GM23338 (cell line): ENCODE measurements at places on chromosomes 3 and 15.
A peak's percentile ranks its signal among the peaks of the same experiment; 100 is the strongest.

GRCh38 chr3:20904671-20905070, 718.7 kb upstream of the SGO1 start:
- DNase-seq: peak; percentile 10

- DNase-seq: no peak
These were observed 193.1 kb upstream of the LPP start for GRCh38 chr3:187960820-187961219.

DNA sequence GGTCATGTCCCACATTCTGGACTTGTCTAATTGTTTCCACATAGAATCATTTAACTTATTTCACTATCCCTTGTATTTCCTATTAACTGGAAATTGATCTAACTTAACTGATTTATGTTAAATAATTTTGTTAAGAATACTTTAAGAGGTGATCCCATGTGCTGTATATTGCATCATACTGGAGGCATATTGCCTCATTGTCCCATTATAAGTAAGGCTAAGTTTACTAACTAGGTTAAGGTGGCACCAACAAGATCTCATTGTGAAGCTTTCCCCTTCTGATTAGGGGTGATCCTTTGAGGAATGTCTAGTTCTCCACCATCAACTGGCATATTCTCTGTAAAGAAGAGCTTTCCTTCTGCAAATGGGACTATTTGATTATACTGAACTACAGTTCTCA, 24.4 kb downstream of the MAP1A start:
- DNase-seq: no peak

- no peak for DNase-seq
These were observed 110.1 kb upstream of the GRM7 start for GRCh38 chr3:6750782-6751181.

DNA sequence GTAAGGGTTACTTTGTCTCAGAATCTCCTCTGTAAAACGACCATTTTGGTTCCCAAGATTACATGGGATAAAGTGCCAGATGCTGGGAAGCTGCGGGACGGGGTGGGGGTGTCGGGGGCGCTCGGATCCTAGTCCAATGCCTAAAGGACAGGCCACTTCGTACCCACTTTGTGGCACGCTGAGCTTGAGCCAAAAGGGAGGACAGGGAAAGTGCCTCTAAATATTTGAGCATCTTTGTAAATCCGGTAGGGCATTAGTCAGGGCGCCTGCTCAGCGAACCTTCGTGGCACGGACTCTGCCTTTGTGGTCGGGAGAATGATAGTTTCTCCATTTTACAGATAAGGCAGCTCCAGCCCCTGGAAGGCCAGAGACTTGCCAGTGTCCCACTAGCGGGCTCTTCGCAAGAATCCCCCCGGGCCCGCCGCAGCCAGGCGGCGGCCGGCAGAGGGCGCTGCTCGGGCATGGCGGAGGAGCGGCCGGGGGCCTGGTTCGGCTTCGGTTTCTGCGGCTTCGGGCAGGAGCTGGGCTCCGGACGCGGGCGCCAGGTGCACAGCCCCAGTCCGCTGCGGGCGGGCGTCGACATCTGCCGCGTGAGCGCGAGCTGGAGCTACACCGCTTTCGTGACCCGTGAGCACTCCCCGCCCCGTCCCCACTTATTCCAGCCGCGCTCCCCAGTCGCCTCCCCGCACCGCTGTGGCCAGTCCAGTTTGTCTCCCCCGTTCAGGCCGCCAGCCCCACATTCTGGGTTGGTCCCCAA, 1.8 kb downstream of the RCCD1 start:
- peak; percentile 92 for DNase-seq

GRCh38 chr3:59895972-59896371, 846.1 kb upstream of the CFAP20DC start:
- DNase-seq: no peak

- DNase-seq: no peak
These were observed 228.1 kb downstream of the ADAMTS9 start for GRCh38 chr3:64459711-64460110.

DNA sequence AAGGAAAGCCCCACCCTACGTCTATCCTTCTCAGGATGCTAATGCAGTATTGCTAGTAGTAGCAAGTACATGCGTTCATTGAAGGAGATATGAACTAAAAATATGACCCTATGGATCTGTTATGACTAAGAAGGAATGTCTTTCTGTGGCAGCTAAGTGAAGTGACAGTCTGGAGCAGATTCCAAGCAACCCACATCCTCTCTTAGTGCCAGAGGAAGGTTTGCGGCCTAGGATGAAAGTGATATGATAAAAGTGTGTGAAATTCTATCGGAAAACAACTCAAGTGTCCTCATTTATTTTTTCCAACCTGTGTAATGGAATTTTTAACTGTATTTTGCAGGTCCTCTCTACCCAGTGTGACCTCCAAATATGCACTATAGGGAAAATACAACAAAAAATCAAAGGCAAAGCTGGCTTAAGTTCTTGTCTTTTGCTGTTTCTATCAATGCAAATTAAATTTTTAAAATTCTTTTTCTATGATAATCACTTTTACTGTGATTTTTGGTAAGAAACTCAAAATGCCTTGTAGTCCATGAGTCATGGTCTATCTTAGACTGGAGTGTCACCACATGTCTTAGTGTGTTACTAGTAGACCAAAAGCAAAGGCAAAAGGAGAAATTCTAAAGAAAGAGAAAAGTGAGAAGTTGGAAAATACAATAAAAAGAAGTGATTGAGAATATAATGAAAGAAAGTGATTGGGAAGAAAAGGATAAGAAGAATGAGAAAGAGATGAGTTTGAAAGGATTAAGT, 161.2 kb upstream of the TMCO5A start:
- DNase-seq: no peak

- DNase-seq: no peak
These were observed 12.9 kb upstream of the ALPK3 start for GRCh38 chr15:84804005-84804900.

DNA sequence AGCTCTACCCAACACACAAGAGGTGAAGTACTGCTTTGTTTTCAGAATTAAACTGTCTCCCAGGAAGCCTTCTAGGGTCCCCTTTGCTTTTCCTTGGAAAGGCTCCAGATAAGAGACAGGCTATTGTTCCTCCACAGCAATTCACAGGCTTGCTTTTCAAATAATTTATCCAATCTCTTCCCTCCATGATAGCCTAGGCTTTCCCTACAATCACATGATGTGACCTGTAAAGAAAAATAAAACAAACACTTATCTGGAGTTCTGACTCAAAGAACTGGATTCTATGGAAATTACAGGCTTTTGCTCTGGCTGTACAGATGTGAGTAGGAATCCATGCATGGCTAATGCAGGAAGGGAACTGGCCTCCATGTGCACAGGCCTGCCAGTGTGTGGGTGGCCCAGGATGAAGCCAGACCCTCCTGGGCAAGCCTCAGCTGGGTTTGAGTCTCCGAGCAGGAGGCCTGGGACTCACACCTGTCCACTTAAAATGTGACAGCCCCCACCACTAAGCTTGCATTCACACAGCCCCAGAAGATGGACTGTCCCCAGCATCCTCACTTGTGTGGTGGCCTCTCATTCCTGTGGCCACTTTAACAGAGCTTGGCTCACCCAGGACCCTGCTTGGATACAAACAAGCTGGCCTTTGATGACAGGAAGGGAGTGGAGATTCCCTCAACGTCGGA, 75.8 kb upstream of the LEKR1 start:
- DNase-seq: no peak

DNA sequence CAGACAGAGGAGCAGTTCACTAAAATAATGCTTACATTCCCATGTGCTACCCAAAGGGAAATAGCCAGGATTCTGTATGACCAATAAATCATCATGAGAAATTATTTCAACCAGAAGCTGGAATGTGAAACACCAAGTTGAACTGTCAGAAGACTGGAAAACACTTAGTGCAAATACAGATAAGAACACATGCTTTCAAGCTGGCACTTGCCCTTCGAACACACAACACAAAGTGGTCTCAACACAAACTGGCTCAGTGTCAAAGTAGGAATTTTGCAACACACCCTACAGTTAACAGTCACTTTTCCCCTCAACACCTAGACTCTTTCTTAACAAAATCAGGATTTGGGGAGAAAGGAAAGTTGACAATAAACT, 1.3 kb downstream of the FSD2 start:
- no peak for DNase-seq

GRCh38 chr15:66101715-66102395, 151.7 kb downstream of the MEGF11 start:
- peak; percentile 48 for DNase-seq

DNA sequence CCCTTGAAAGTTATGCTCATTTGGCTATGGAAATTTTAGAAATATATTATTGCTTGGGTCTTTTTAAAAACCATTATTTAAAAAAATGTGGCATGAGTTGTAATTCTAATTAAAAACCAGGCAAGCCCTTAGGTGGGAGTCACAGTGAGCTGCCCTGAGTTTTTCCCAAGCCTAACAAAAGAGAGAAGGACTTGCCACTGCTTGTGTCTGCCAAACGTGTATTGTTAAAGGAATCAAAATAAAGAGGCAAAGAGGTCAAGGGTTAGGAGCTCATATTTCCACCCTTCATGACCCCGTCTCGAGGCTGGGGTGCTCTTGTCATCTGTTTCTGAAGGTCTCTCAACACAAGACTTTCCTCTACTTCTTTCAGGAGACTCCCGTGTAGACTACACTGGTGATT, 321.1 kb downstream of the ZIC1 start:
- DNase-seq: peak; percentile 6

GRCh38 chr15:38859574-38859973, 295.0 kb upstream of the RASGRP1 start:
- no peak for DNase-seq

GRCh38 chr3:123593381-123593780, 8.5 kb upstream of the HACD2 start:
- DNase-seq: no peak

- no peak for DNase-seq
These were observed 29.5 kb downstream of the CFAP100 start for GRCh38 chr3:126424039-126424717.

- no peak for DNase-seq
These were observed 423 bp downstream of the TKT start for GRCh38 chr3:53255423-53255774.

DNA sequence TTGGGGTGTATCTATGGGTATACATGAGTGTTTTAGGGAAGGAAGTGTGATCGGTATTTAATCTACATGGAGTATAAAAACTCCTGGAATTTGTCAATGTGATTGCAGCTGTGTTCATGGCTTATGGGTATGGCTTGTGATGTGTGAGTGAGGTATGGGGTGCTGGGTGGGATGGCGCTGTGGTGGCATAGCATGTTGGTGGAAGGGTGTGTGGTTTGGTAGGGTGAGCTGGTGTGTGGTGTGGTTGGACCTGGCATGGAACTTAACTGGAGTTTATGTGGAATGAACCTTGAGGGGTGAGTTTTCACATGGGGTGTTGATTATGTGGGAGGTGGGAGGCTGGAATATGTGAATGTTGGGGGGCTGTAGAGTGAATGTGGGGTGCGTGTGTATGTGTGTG, 492 bp upstream of the MOBP start:
- no peak for DNase-seq

DNA sequence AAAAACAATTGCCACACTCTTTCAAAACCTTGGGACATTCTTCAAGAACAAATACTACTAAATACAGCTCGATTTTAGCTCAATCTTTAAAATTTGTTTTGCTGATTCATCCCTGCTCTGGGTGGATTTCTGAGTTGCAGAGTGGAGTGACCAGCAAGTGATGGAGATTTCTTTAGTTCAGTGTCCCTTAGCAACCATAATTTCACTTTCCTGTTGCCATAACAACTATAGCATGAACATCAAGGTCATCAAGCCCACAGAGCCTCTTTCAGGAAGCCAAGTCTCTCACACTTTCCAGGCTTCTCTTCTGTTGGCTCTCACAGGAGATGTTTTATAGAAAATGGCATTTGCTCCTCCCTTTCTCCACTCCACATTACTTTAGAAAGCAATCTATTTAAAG, 597.2 kb upstream of the ADAMTS9 start:
- DNase-seq: no peak

GRCh38 chr15:27692438-27692837, 406.7 kb downstream of the OCA2 start:
- no peak for DNase-seq

DNA sequence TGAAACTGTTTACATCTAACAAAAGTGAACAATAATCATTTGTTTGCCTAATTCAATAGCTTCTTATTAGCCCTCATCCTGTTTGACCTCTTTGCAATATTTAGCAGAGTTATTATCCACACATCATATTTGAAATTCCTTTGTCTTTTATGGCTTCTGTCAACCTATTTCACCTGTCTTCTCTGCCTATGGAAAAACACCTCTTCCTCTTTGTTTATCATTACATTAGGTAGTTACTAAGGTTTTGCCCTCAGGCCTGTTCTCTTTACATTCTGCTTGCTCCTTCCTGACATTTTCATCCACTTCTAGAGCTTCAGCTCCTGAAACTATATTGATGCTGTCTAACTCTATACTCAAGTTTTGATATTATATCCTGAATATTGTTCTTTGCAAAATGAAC, 183.0 kb downstream of the SUCNR1 start:
- no peak for DNase-seq

DNA sequence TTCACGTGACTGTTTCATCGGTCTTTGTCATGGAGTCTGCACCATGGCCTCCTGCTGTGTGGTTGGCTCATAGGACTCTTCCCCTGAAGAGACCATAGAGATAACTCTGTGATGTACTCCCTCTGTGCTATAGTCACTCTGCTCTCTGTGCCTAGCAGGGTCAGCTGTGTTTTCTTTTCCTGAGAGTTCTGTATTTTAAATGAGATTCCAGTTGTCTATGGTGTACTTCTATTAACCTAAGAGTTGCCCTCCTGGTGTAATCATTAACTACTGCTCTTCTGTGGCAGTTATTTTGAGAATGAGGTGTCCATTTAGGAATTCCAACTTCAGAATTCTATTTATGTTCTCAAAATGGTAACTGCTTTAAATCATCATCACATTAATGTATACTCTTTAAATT, 114.5 kb upstream of the ARPP21 start:
- DNase-seq: peak; percentile 36

GRCh38 chr3:14093831-14094230, 30.8 kb downstream of the CHCHD4 start:
- DNase-seq: no peak

GRCh38 chr3:25430935-25431770, 3.1 kb downstream of the RARB start:
- DNase-seq: no peak

DNA sequence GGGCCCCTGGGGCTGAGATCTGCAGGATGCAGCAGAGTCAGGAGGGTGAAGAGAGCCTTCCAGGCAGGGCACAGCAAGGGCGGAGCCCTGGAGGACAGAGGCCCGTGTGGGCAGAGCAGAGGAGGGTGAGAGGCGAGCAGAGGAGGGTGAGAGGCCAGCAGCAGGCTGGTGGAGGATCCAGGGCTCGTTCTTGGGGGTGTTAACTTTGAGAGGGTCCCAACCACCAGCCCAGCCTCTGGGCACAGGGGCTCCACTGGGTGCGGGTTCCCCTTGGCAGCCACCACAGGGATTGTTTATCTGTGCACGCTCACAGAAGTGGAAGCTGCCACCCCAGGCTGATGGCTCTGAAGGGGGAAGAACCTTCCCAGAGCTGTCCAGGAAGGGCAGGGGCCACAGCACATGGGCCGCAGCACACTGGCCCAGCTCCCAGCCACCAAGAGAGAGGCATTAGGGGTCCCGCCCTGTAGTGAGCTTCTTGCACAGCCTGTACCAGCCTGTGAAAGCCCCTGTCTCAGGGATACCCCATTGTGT, 9.3 kb upstream of the PLXND1 start:
- DNase-seq: no peak

- DNase-seq: no peak
These were observed 44.2 kb downstream of the ZNF589 start for GRCh38 chr3:48285132-48285531.
